ENCODE measurements at places on chromosomes 12 and 14.
A peak's percentile ranks its signal among the peaks of the same experiment; 100 is the strongest.

GRCh38 chr12:49552014-49552413 lies 13.2 kb downstream of the KCNH3 start:
- no peak overlapping the region for H3K4me3 ChIP-seq
- peaks cover 1% of the 10 kb centered on the region for H3K36me3 ChIP-seq
- H3K27me3 ChIP-seq: peaks cover 3% of the 10 kb centered on the region

DNA sequence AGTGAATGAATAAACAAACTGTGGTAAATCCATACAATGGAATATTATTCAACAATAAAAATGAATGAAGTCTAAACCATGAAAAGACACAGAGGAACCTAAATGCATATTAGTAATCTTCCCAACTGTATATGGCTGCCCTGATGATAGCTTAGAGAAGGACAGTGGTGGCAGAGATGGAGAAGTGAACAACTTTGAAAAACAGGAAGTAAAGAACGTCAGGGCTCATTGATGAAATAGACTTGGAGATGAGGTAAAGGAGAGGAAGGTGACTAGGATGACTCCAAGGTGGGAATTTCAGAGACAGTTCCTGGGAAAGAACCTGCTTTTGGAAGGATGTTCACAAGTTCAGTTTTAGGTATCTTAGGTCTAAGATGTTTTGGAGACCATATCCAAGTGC lies 36.3 kb upstream of the NT5DC3 start:
- no peaks in the 10 kb centered on the region for H3K36me3 ChIP-seq
- no peak overlapping the region for H3K27ac ChIP-seq
- no peak for DNase-seq

DNA sequence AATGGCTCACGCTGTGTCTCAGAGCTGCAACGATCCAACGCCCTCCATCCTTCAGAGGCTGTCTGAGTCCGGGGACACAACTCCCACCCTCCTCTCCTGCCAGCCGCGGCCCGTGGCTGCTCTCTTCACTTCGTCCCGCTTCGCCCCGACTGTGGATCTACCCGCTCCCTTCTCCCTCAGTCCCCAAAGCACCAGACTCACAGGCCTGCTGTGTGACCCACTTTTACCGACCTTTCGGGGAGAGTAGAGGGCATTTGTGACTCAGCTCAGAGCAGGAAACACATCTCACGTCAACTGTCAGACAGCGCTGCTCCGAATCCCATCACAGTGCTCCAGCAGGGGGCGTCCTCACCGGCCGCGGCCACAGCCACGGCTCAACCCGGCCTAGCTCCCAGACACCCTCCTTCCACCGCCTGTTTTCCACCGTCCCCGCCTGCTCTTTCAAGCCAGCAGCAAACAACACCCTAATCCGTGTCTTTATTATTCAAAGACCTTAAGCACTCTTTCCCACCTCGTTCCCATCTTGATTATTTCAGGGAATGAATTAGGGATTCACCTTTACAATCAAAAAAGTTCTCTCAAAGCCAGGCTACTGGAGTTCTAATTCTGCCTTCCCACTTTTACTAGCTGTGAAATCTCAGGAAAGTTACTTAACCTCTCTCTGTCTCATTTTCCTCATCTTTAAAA lies 5.0 kb upstream of the AQP2 start:
- H3K4me3 ChIP-seq: peak overlapping the region; percentile 74
- peak; percentile 94 for DNase-seq
- peaks cover 16% of the 10 kb centered on the region for H3K4me1 ChIP-seq
- peak overlapping the region; percentile 83 for H3K27ac ChIP-seq

- H3K4me3 ChIP-seq: no peak overlapping the region
- H3K4me1 ChIP-seq: peaks cover 4% of the 10 kb centered on the region
- DNase-seq: peak; percentile 44
- H3K36me3 ChIP-seq: no peaks in the 10 kb centered on the region
- no peak overlapping the region for H3K27ac ChIP-seq
Observed at GRCh38 chr12:27652174-27652763, 44.0 kb upstream of the REP15 start.

DNA sequence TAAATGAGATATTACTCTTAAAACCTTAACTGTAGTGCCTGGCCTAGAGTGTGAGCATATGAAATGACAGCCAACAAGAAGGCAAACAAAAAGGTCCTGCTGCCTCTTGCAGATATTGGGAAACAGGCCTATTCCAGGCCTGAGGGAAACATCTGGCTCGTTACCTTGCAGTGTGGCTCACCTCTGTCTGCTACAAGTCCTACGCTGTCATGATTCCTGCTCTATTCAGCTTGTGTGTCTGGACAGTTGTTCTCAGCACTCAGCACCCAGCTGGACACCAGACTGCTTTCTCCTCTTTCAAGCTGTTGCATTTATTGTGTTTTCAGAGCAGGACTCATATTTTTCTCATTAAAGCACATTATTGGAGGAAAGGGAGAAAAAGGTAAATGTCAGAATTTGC lies 113.5 kb downstream of the TMTC2 start:
- H3K27ac ChIP-seq: no peak overlapping the region
- no peaks in the 10 kb centered on the region for H3K4me1 ChIP-seq

DNA sequence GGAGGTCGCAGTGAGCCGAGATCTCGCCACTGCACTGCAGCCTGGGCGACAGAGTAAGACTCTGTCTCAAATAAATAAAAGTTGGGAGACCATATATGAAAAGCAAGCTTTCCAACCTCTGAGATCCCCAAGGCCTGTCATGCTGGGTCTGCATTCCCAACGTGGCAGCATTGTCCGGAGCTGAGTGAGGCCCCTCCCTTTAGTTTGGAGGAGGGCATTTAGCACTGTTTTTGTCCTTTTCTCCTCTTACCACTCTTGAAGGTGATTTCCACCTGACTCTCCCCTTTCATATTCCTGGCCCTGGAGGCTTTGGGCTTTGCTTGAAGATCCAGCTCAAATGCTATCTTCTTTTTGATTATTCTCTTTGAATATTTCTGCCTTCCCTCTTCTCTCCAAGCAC lies 3.2 kb downstream of the AACS start:
- H3K4me1 ChIP-seq: peaks cover 14% of the 10 kb centered on the region
- H3K27ac ChIP-seq: no peak overlapping the region
- H3K4me3 ChIP-seq: no peak overlapping the region
- no peak for DNase-seq
- H3K27me3 ChIP-seq: no peaks in the 10 kb centered on the region
- peaks cover 2% of the 10 kb centered on the region for H3K36me3 ChIP-seq

GRCh38 chr14:93784878-93785277 lies 3.4 kb downstream of the PRIMA1 start:
- H3K4me1 ChIP-seq: peaks cover 10% of the 10 kb centered on the region
- DNase-seq: no peak
- no peak overlapping the region for H3K4me3 ChIP-seq
- no peak overlapping the region for H3K27ac ChIP-seq

DNA sequence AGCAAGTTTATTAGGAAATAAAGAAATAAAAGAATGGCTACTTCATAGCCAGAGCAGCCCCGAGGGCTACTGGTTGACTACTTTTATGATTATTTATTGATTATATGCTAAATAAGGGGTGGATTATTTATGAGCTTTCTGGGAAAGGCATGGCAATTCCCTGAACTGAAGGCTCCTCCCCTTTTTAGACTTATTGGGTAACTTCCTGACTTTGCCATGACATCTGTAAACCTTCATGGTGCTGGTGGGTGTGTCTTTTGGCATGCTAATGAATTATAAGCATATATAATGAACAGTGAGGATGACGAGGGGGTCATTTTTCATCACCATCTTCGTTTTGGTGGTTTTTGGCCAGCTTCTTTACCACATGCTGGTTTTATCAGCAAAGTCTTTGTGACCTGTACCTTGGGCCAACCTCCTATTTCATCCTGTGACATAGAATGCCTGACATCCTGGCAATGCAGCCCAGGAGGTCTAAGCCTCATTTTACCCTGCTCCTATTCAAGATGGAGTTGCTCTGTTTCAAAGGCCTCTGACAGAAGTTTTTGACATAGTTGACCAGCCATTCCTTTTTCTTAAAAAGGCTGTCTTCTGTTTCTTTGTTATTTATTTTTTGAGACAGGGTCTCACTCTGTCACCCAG lies 11.1 kb upstream of the PTGES3 start:
- no peak overlapping the region for H3K27ac ChIP-seq
- H3K4me3 ChIP-seq: no peak overlapping the region
- H3K36me3 ChIP-seq: no peaks in the 10 kb centered on the region

DNA sequence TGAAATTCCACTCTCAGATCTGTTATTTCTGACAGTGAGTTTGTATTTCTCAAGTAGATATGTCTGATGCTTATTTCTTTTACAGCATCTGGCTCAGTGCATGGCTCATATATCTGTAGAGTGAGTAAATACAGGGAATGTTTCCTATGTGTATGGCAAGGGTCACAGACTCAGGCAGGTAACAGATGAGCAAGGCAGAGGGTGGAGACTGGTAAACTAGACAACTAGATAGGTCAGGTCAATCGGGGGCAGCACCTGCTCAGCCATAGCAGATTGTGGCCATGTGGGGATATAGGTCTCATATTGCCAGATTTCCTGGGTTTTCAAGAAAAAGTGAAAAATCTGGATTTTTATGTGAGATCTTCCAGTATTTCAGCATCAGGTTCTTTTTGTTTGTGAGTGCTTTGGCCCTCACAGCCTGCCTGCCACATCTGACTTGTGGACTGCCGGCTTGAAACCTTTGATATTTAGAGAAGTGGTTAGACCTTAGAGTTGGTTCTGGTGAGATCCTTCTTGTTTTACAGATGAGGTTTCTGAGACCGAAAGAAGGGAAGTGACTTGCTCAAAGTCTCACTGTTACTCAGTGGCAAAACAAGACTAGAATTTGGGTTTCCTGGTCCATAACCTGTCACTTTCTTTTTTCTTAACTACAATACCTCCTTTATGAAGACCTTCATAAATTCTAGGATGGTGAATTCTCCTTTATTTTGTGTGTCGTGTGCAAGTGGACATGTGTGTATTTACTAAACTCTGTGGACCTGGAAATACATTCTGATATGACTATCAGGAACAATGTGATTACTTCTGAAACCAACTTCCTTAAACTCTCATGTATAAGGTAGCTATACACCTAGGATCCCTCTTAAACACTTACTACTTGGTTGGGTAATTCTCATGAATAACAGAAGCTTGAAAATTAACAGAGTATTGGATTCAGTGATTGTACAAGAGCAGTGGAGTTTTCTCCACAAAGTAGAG lies 34.4 kb downstream of the PROX2 start:
- peak; percentile 46 for DNase-seq
- no peaks in the 10 kb centered on the region for H3K27me3 ChIP-seq
- peaks cover 2% of the 10 kb centered on the region for H3K36me3 ChIP-seq
- peaks cover 54% of the 10 kb centered on the region for H3K4me1 ChIP-seq
- H3K27ac ChIP-seq: peak overlapping the region; percentile 54
- no peak overlapping the region for H3K4me3 ChIP-seq

DNA sequence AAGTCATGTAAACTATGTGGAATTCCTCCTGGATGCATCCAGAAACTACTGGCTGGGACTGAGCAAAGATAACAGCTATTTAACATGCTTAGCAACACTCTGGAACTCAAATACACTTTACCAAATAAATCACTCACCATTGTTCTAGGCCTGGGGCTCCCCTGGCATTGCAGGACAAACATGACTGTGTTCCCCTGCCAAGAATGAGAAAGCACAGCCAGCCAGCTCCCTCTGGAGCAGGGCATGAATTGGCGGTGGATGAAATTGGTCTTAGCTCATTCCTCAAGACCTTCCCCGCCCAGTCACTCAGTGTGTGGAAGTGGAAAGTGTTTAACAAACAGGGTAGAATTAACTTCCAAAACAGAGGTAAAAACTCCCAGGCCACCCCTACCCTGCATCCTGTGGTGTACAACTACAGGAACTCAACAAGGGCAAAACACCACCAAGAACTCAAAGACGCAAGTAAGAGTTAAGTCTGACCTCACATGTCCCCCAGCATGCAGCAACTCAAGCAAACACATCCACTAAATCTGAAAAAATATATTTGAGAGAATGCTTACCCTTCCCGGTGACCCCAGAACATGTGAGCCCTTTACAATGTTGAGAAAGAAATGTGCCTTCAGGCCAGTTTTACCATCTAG lies 58.4 kb upstream of the BDKRB2 start:
- DNase-seq: no peak
- H3K27me3 ChIP-seq: no peaks in the 10 kb centered on the region
- H3K27ac ChIP-seq: no peak overlapping the region
- no peaks in the 10 kb centered on the region for H3K36me3 ChIP-seq

GRCh38 chr14:55212634-55213033 lies 21.2 kb upstream of the DLGAP5 start:
- no peak overlapping the region for H3K27ac ChIP-seq
- H3K27me3 ChIP-seq: no peaks in the 10 kb centered on the region
- no peak for DNase-seq
- peaks cover 4% of the 10 kb centered on the region for H3K4me1 ChIP-seq
- no peaks in the 10 kb centered on the region for H3K36me3 ChIP-seq

DNA sequence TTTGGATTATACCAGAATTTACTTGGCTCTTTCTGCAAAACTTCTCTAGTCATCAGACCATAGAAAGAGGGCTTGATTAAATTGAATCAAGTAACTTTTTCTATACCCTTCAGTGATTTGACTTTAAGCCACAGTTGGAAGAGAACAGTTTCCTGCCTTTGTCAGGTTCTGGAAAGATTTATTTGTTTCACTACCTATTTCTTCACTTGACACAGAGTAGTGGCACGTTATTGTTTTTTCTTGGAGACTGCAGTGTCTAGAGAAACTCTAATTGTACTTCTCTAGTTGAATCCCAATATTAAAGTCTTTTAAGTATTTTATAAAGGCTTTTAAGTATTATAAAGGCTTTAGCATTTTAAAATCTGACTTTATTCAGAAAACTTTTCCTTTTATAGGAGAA lies 138.1 kb downstream of the TMEM117 start:
- DNase-seq: no peak
- H3K27ac ChIP-seq: no peak overlapping the region
- no peaks in the 10 kb centered on the region for H3K27me3 ChIP-seq
- H3K4me1 ChIP-seq: peaks cover 3% of the 10 kb centered on the region
- peaks cover 19% of the 10 kb centered on the region for H3K36me3 ChIP-seq

DNA sequence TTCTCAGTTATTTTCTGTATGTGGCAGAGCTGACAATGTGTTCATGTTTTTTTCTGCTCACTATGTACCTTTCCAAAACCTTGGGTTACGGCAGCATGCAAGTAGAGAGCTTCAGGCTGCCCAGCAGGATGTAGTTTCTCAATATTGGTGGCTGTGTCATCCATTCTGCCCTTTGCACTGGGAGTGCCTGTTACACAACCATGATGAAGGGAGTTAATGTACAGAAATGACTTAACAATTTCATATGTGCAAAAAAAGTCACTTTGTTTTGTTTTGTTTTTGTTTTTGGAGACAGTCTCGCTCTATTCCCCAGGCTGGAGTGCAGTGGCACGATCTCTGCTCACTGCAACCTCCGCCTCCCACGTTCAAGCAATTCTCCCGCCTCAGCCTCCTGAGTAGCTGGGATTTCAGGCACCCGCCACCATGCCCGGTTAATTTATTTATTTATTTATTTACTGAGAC lies 6.1 kb upstream of the CNIH1 start:
- H3K4me1 ChIP-seq: peaks cover 4% of the 10 kb centered on the region
- no peaks in the 10 kb centered on the region for H3K27me3 ChIP-seq
- H3K27ac ChIP-seq: no peak overlapping the region
- DNase-seq: no peak
- H3K4me3 ChIP-seq: no peak overlapping the region

GRCh38 chr12:131825146-131825892 lies 2.9 kb upstream of the MMP17 start:
- peaks cover 9% of the 10 kb centered on the region for H3K4me1 ChIP-seq
- H3K27me3 ChIP-seq: peaks cover 32% of the 10 kb centered on the region
- no peak overlapping the region for H3K4me3 ChIP-seq
